ENCODE measurements at places on chromosomes 5 and 9. TPM values are rescaled to one million over a fixed set of nuclear protein-coding genes. Genes with fewer than 3 reads are reported as not detected.
A peak's percentile ranks its signal among the peaks of the same experiment; 100 is the strongest.

GRCh38 chr5:59421986-59422941 lies 471.3 kb downstream of the PDE4D start:
- no peak for DNase-seq

DNA sequence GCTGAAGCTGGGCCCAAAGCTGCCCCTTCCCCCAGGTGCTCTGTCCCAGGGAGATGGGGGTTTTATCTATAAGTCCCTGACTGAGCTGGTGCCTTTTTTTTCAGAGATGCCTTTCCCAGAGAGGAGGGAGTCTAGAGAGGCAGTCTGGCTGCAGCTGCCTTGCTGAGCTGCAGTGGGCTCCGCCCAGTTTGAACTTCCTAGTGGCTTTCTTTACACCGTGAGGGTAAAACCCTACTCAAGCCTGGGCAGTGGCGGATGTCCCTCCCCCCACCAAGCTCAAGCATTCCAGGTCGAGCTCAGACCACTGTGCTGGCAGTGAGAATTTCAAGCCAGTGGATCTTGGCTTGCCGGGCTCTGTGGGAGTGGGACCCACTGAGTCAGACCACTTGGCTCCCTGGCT lies 41.3 kb downstream of the CAVIN4 start:
- DNase-seq: no peak

- DNase-seq: no peak
Observed at GRCh38 chr5:78102500-78102899, 192.0 kb downstream of the AP3B1 start.

DNA sequence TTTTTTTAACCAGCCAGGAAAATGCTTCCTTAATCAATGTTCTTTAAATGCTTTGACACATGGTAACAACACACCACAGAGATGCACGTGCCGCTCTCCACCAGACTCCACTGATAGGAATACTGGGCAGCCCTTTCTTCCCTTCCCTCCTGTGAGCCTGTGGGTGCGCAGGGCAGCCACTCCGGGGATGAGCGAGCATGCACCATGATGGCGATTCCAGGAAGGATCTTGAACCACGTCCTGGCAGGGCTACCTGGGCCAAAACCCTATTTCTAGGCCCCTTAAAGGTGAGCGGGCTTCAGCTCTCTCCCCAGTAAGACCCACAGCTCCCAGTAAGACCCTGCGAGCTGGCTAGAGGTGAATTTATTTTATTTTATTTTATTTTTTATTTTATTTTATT lies 128.2 kb downstream of the MVB12B start:
- DNase-seq: no peak

GRCh38 chr9:38018958-38019602 lies 49.9 kb downstream of the SHB start:
- no peak for DNase-seq

DNA sequence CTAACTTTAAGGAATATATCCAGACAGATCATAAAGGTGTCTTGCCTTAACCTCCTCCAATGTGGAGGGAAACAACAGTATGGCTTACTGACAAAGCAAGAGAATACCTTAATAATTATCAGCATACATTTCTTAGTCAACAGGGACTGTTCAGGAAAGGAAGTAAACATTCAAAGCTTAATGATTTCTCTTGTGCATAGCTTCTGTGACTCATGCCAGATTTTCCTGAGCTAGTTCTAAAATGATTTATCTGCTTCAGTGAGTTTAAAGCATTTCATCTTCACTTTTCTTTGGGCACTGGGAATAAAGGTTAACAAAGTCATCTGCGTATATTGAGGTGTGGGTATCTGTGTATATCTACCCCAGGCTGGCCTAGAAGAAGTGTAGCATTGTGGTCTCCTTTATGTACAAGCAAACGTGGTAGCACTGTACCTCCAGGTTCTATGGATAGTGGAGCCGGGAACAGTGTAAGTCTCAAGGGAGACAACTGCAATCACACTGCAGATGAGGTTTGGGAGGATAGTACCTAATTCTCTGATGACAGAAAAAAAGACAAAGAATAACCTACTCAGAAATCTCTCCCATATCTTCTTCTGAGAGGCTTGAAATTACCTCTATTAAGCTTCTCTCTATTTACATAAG lies 284.1 kb downstream of the HCN1 start:
- no peak for DNase-seq

DNA sequence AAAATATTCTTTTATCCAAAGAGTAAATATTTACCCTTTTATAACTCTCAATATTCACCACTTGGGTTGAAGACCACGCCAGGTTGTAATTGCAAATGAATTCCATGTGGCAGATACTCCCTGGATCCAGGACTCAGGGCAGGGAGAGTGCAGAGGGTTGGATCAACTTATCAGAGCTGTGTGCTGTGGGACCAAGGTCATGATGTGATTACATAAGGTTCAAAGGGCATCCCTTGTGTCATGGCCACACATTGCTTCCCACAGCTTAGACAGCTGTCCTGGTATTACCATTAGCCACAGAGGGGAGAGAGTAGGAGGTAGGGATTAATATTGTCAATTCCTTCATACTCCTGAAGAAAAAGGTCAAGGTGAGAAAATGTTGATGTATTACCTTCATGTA lies 133.9 kb downstream of the JAKMIP2 start:
- DNase-seq: no peak

GRCh38 chr5:103938146-103938695 lies 375.6 kb upstream of the NUDT12 start:
- DNase-seq: no peak

DNA sequence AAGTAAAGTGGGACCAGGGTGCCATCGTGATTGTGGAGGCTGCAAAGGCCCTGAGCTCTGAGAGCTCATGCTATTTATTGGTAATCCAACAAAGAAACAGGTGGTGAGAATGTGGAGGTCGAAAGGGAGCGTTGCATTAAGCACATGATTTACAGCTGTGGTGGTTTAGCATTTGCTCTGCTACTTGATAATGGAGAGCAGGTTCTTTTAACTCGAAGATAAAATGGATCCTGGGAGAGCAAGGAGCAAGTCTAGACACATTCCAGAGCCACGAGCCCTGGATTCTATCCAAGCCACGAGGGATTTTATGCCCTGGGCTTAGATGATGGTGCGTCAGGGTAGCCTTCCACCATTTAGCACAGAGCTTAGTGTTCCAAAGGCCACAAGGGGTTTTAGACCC lies 1710.1 kb upstream of the CDH9 start:
- DNase-seq: no peak

GRCh38 chr5:42811591-42812446 lies at the start of gene SELENOP:
TSS of gene SELENOP (minus strand) at chr5:42811892. CDS start at chr5:42808353, 3,539 bp downstream.
- DNase-seq: peak; percentile 53

- peak; percentile 98 for DNase-seq
Observed at GRCh38 chr5:10588779-10589447, 25.0 kb downstream of the ANKRD33B start.

GRCh38 chr9:71806901-71807307 lies 38.6 kb upstream of the CEMIP2 start:
- DNase-seq: peak; percentile 39

- DNase-seq: no peak
Observed at GRCh38 chr5:83219495-83219894, 142.1 kb downstream of the XRCC4 start.

- no peak for DNase-seq
Observed at GRCh38 chr5:80963966-80964481, 3.9 kb downstream of the RASGRF2 start.

GRCh38 chr5:126486332-126486731 lies 63.1 kb downstream of the GRAMD2B start:
- no peak for DNase-seq

Gene SERF1B
- total RNA-seq: 16.1 TPM

Gene FAM151B
- total RNA-seq: not detected

Gene DPYSL3
- 0.55 TPM for total RNA-seq

Gene FAM78A
- 105 TPM for total RNA-seq

Gene NOXA1
- total RNA-seq: 0.63 TPM

Data from K562 (cell line).